ENCODE measurements at places on chromosomes 5 and 9.

- no peaks in the 10 kb centered on the region for H3K36me3 ChIP-seq
- no peaks in the 10 kb centered on the region for H3K27me3 ChIP-seq
These were observed 95.1 kb downstream of the ARL15 start for GRCh38 chr5:54215233-54215736.

DNA sequence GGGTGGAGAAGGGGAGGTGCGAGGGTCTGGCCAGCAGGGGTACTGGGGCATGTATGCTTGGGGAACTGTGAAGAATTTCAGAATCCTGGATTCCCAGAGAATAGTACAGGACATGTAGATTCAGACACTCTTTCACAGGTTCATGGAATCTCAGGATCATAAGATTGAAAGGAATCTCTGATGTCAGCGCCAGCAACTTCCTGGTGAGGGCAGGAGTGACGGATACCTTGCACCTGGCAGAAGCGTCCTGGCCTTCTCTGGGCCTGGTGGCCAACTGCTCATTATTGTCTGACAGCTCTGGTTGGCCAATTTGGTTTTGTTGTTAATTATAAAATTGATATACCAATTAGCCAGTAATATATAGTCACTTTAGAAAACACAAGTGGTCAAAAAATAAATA lies 6.9 kb downstream of the GM2A start:
- H3K27ac ChIP-seq = no peak overlapping the region
- no peaks in the 10 kb centered on the region for H3K27me3 ChIP-seq
- H3K4me3 ChIP-seq = no peak overlapping the region
- DNase-seq = no peak
- H3K4me1 ChIP-seq = no peaks in the 10 kb centered on the region
- no peaks in the 10 kb centered on the region for H3K36me3 ChIP-seq

DNA sequence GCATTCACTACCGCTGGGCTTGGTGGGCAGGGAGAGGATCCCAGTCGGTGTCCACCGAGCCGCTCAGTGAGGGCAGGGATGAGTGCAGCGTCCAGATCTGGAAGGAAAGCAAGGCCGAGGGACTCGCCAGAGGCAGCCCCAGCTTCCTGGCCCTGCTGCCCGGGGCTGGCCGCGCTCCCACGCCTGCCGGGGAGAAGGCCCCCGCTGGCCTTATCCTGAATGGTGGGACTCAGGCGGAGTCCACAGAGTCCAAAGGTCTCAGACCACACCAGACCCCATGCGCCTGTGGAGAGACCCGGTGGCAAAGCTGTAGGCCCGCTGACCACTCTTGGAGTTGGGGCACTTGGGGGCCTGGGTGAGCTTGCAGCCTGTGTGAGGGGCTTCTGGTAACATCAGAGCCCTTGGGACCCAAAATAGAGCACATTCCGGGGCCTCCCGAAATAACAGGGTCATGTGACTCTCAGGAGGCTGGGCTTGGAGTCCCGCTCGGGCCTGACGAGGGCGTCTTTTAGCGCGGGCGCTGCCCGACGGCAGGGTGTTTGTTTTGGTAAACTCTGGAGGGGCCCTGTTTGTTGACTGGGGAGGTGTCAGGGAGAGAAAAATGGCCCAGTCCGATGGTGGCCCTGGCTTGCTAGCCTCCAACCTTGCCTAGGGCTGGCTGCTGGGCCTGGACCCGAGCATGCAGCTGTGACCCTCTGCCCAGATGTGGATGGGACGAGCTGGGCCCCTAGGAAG lies 2.8 kb downstream of the RXRA start:
- H3K27ac ChIP-seq = peak overlapping the region; percentile 93
- H3K4me3 ChIP-seq = peak overlapping the region; percentile 75
- no peaks in the 10 kb centered on the region for H3K36me3 ChIP-seq
- H3K27me3 ChIP-seq = no peaks in the 10 kb centered on the region

- no peaks in the 10 kb centered on the region for H3K4me1 ChIP-seq
- no peaks in the 10 kb centered on the region for H3K27me3 ChIP-seq
- no peak overlapping the region for H3K4me3 ChIP-seq
- no peak overlapping the region for H3K27ac ChIP-seq
- DNase-seq = no peak
These were observed 165.1 kb downstream of the CACNA1B start for GRCh38 chr9:138042640-138043039.

DNA sequence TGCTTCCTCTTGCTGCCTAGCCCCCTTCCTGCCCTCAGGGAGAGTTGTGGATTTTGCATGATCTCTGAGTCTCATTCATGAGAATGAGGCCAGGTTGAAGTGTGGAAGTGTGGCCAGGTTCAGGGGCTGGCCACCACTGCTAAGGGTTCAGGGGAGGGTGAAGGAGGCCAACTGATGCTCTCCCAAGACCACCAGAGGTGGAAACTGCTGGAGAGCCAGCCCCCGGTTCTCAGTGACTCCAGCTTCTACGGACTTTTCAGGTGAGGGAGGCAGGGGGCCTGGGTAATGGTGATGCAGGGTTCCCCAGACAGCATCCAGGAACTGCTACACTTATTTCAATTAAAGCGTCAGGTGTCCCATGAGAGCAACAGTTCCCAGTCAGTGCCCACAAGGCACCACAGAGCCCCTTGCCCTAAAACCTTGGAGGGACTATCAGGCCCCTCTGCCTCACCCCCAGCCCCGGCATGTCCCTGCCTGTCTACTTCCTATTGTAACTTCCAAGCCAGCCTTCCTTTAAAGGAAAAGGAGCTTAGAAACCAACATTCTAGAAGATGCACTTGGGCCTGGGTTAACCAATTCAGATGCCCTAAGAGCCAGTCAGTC lies 50.1 kb downstream of the AMBP start:
- no peak overlapping the region for H3K4me3 ChIP-seq
- no peak overlapping the region for H3K27ac ChIP-seq
- H3K36me3 ChIP-seq = peaks cover 31% of the 10 kb centered on the region
- no peaks in the 10 kb centered on the region for H3K27me3 ChIP-seq
- no peak for DNase-seq
- H3K4me1 ChIP-seq = no peaks in the 10 kb centered on the region

DNA sequence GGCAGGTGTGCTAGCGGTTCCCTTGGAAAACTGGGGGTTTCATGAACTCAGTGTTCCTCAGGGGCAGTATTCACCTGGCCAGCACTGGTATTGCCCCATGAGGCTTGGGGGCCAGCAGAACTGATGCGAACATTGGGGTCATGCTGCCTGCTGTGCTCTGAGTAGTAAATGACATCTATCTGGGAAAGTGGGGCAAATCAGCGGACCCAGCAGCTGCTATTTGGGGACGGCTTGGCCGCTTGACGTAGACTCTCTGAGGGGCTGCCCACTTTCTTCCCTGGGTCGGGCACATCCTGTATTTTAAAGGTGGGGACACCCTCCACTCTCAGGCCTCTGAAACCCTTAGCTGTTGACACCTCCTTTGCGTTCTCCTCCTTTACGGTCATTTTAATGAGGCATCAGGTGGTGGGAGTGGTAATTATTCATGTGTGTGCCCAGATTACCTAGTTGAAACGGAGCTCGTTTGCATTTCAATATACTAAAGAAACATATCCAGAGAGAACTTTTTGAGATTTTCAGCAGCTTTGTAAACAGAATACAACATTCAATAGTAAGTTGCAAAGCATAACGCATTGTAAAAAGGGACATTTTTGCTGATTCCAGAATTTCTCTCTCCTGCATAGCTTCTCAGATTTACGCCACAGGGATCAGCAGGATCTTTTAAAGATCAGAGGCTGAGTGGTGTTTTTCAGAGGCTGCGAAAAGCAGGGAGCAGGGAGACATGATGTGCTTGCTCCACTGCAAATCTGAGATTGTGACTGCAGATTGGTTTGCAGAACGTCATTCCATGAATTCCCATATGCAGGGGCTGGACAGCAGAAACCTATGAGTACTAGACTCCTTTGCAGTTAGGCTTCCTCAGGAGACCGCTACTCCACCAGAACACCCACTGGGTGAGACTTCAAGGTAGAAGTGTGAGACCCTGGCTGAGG lies 56.8 kb upstream of the ZFR start:
- H3K27me3 ChIP-seq = no peaks in the 10 kb centered on the region
- no peak for DNase-seq
- H3K27ac ChIP-seq = no peak overlapping the region
- H3K36me3 ChIP-seq = no peaks in the 10 kb centered on the region

DNA sequence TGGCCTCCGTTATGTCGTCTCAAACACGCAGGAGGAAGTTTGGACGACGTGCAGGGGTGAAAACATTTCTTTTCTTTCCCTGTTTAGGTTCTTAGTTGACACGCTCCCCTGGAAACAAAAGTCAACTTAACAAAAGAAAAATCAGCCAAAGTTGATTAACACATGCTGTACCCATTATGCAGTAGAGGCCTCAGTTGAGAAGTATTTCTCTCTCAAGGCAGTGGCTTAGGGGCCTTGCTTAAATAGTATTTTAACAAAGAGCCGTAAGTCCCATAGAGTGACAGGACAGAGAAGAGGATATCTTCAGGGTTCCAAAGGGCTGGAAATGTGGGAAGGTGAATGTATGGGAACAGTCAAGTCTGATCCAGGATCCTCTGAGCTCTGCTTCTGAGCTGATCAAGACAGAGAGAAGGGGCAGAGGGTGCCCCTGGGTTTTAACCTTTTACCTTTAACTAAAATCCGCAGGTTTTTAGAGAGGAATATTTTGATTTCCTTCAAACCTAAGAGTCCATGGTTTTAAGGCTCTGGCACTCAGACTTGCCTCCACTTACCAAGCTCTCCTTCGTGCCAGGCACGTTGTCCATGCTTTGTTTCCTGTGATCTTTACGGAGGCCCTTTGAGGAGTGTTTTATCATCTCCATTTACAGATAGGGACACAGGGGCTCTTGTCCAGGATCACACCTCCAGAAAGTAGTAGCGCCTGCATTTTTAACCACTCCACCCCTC lies 629 bp upstream of the CD74 start:
- H3K27me3 ChIP-seq = peaks cover 6% of the 10 kb centered on the region
- H3K36me3 ChIP-seq = no peaks in the 10 kb centered on the region
- H3K4me3 ChIP-seq = no peak overlapping the region
- H3K27ac ChIP-seq = no peak overlapping the region
- no peaks in the 10 kb centered on the region for H3K4me1 ChIP-seq

DNA sequence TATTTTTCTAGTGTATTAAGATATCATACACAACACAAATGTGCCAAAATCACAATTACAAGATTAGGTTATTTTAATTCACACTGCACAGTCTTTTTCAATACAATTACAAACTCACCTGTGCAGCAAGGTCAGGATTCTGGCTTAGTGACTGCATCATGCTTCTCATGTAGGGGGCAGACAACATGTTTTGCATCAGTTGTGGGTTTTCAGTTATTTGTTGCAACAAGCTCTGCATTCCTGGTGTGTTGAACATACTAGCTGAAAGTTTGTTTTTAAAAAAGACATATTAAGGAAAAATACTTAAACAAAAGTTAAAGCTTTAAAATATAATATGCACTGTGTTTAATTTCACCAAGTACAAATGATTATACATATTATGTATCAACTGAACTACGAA lies 38.7 kb downstream of the UBQLN1 start:
- H3K4me1 ChIP-seq = no peaks in the 10 kb centered on the region
- H3K27me3 ChIP-seq = no peaks in the 10 kb centered on the region
- H3K36me3 ChIP-seq = peaks cover 80% of the 10 kb centered on the region
- DNase-seq = no peak

DNA sequence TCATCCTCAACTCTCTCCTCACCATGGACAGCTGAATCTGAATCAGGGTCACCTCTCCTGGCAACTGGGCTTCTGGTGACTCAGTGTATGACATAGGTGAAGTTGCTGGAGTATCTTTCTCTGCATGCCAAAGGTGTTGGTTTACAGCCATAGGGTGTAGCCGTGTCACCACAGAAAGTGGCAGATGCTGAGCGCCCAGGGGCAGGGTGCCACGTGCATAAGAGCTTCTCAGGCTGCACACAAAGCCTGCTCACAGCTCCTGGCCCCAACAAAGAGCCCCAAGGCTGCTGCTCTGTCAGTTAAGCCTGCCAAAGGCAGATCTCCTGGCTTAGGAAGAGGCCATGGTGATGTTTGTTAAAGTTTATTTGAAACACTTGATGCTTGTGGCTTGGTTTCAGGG lies 297.7 kb upstream of the WWC1 start:
- H3K27ac ChIP-seq = no peak overlapping the region
- H3K4me1 ChIP-seq = no peaks in the 10 kb centered on the region
- H3K4me3 ChIP-seq = no peak overlapping the region
- H3K36me3 ChIP-seq = no peaks in the 10 kb centered on the region

- DNase-seq = no peak
- no peak overlapping the region for H3K4me3 ChIP-seq
- H3K27me3 ChIP-seq = 0 out of 2 replicates have a peak, but pooled peaks cover 8% of the 10 kb centered on the region
- H3K36me3 ChIP-seq = no peaks in the 10 kb centered on the region
- no peak overlapping the region for H3K27ac ChIP-seq
These were observed 19.8 kb upstream of the NEUROG1 start for GRCh38 chr5:135555530-135555929.

GRCh38 chr9:127664678-127665507 lies 41.9 kb upstream of the CFAP157 start:
- no peak for DNase-seq
- no peak overlapping the region for H3K4me3 ChIP-seq
- 0 out of 2 replicates have a peak, but pooled peaks cover 4% of the 10 kb centered on the region for H3K4me1 ChIP-seq
- H3K27me3 ChIP-seq = no peaks in the 10 kb centered on the region
- H3K27ac ChIP-seq = no peak overlapping the region

- no peaks in the 10 kb centered on the region for H3K36me3 ChIP-seq
- no peak overlapping the region for H3K27ac ChIP-seq
- no peaks in the 10 kb centered on the region for H3K27me3 ChIP-seq
- peaks cover 14% of the 10 kb centered on the region for H3K4me1 ChIP-seq
- no peak overlapping the region for H3K4me3 ChIP-seq
These were observed 2.0 kb downstream of the C7 start for GRCh38 chr5:40911266-40911665.

DNA sequence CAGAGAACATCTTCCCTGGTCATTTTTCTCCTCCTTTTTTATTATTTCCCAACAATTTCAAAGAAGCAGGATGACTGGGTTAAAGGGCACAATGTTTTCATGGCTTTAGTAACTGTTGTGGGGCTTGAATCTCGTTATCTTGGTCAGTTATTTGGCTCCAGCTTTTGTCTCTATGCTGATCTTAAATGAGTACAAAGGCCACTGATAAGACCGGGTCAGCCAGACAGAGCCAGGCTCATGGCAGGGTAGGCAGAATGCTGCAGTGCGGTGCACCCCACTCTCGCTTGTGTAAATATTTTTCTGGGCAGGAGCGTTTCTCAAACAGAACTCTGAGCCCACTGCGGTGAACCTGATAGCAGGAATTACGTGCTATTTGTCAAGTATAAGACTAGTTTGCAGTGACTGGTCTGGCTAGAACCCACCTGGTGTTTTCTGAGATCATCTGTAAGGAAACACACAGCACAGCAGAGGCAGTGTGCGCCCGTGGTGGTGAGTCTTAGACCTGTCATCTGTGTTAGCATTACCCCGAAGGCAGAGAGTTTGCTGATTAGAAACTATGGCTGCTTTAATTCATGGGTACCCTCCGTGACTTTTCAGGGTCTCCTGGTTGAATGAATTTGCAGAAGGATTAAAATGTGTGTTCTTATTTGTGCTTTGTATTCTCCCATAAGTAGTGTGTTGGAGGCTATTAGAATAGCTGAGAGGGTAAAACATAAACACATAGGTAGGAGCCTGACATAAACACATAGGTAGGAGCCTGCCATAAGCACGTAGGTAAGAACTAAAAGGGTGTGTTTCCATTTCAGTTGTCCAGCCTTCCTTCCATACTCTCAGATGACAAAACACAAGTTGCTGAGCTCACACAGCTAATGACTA lies 158.6 kb upstream of the DMRT1 start:
- DNase-seq = no peak
- H3K36me3 ChIP-seq = no peaks in the 10 kb centered on the region
- peaks cover 9% of the 10 kb centered on the region for H3K4me1 ChIP-seq
- no peak overlapping the region for H3K4me3 ChIP-seq
- no peaks in the 10 kb centered on the region for H3K27me3 ChIP-seq

- no peaks in the 10 kb centered on the region for H3K27me3 ChIP-seq
- H3K4me3 ChIP-seq = no peak overlapping the region
- no peak overlapping the region for H3K27ac ChIP-seq
- no peaks in the 10 kb centered on the region for H3K36me3 ChIP-seq
These were observed 311.4 kb downstream of the TLE4 start for GRCh38 chr9:79883073-79883645.

All from SJCRH30 (cell line).